Fibroblast of villous mesenchyme (primary cell): ENCODE measurements at places on chromosomes 7 and 10. TPM values are rescaled to one million over a fixed set of nuclear protein-coding genes. Genes with fewer than 3 reads are reported as not detected.

DNA sequence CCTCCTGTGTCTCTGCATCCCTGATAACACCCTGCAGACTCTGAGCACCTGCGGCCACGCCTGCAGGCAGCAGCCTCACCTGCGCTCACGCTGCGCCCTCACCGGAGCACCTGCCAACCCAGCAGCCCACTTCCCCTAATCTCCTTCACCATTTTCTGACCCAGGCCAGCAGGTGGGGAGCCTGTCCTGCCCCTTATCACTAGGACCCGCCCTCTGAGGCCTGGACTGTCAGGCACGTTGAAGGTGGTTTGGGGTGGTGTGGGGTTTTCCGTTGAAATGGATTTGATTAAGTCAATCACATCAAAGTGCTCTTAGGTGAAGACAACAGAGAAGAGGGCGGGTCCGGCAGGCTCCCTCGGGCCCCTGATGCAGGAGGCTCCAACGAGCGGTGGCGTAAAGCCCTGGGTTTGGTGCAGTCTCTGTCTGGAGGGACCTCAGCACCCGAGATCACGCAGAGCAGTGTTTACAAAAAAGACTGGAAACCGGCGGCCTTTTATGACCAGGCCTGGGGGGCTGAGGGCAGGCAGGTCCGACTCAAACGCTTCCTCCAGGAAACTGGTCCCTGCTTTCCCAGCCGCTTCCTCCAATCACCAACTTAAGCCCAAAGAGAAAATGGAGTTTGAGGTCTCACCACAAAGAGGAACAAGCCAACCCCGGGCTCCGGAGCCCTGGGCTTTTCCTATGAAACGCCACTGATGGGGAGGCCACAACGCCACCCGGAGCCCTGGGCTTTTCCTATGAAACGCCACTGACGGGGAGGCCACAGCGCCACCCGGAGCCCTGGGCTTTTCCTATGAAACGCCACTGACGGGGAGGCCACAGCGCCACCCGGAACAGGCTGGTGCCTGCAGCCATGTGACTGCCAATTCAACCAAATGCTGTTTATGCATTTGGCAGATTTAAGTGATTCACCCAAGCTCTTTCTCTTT, 45.5 kb downstream of the DPYSL4 start:
- DNase-seq = no peak

GRCh38 chr10:10699427-10699826, 318.2 kb upstream of the CELF2 start:
- no peak for DNase-seq

DNA sequence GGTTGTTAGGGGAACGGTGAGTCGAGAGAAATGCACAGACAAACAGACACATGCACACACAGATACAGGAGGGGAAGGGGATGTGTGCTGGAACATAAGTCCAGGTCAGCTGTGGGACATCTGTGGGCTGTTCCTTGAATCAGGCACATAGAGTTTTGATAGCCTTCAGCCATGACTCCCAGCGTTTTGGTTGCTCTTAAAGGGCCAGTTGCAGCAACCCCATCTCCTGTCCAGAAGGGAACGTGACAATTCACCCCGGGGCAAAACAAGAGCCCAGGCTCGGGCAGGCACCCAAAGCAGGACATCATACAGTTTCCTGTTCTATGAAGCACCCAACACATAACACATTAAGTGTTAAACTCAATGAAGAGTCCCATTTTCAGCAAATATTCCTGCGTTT, 9.6 kb downstream of the INSYN2A start:
- no peak for DNase-seq

DNA sequence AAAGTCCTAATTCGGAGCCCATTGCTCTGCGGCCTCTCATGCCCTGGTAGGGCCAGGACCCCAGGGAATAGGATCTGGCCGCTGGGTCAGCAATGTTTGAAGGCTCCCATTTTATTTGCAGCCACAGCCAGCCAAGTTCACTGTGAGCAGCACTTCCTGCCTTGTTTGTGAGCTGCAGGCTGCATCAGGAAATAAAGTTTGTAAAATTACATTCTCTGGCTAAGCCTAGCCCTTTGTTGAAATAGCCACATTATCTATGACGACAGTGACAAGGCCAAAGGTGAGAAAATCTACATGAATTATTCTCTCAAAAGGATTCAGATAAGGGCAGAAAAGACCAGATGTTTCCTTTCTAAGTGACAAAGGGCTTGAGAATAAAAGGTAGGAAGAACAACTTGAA, 23.7 kb upstream of the ITGB1 start:
- DNase-seq = peak; percentile 73

- DNase-seq = no peak
Measured at GRCh38 chr7:36838616-36839225, 114.4 kb upstream of the AOAH start.

GRCh38 chr10:79069325-79070080, 737 bp downstream of the ZMIZ1 start:
- peak; percentile 62 for DNase-seq

GRCh38 chr10:78729800-78730199, 339.0 kb upstream of the ZMIZ1 start:
- no peak for DNase-seq

DNA sequence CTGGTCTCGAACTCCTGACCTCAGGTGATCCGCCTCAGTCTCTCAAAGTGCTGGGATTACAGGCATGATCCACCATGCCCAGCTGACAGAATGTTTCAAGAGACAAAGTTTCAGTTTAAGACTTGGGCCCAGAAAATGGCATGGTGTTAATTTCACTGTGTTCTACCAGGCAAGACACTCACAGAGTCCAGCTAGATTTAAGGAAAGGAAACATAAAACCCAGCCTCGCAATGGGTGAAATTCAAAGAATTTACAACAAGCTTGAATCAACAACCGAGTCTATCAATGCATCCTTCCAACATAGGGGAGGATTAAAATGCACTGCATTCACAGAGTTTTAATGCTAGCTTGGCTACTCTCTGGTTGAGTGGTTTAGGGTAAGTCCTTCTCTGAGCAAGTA, 764.0 kb downstream of the XPNPEP1 start:
- DNase-seq = no peak

DNA sequence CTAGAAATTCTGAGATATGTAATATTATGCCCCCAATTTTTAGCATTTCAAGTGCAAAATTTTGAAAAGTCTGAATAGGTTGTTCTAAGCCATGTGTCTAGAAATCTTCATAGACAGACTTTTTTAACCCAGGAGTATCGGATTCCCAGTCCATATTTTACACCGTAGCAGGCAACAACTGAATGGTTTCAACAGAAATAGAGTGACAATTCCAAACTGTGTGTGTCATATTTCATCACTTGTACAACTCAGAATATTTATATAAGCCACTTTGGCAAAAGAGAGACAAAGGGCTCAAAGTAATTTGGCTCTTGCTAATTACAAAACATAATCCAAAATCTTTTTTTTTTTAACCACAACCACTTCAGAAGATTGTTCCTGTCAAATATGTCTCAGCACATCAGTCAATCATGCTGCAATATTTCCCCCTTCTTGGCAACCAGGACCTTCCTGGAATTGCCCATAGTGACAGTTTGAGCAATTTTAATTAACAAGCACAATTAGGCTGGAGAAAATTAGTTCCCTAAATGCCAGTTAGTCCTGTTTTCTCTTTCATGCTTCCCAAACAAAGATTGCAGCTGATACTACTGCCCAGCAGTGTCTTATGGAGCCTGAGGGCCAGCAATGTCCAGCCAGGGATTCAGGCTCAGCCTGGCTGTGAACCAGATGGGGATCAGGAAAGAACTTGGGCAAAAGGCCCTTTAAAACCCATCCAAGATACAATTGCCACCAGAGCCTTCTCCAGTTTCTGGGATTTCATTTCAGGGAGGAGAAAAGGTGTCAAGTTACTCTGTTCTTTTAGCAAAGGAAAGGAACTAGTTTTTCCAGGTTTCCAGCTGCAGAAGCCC, 533.3 kb upstream of the GHITM start:
- peak; percentile 20 for DNase-seq

The EMX2 gene
- total RNA-seq = 4.5 and 10.8 TPM in 2 replicates

The MMD2 gene
- not detected in 2 replicates for total RNA-seq

The TMEM229A gene
- total RNA-seq = not detected in 2 replicates

The TLX1 gene
- not detected in 2 replicates for total RNA-seq

The LEP gene
- not detected in 2 replicates for total RNA-seq

The CHST12 gene
- total RNA-seq = 2.6 and 3.5 TPM in 2 replicates

The ELN gene
- total RNA-seq = under 0.01 and 0.64 TPM in 2 replicates

The UTF1 gene
- total RNA-seq = not detected in 2 replicates

The GJC3 gene
- total RNA-seq = not detected in 2 replicates
